Dermis microvascular lymphatic vessel endothelial cell (primary cell): ENCODE measurements at places on chromosomes 13 and 19. TPM values are rescaled to one million over a fixed set of nuclear protein-coding genes. Genes with fewer than 3 reads are reported as not detected.
A peak's percentile ranks its signal among the peaks of the same experiment; 100 is the strongest.

The AMER2 gene
- total RNA-seq = not detected in 2 replicates

The NUMBL gene
- 6.8 and 10.9 TPM in 2 replicates for total RNA-seq

The TMC4 gene
- 0.25 TPM in 1 of 2 replicates, not detected in the other for total RNA-seq

The FFAR1 gene
- not detected in 2 replicates for total RNA-seq

The ATXN8OS gene
- not detected in 2 replicates for total RNA-seq

The FAM216B gene
- not detected in 2 replicates for total RNA-seq

The OR10H1 gene
- not detected in 2 replicates for total RNA-seq

The OR7A5 gene
- not detected in 2 replicates for total RNA-seq

The HIF3A gene
- 11.9 and 14.8 TPM in 2 replicates for total RNA-seq

DNA sequence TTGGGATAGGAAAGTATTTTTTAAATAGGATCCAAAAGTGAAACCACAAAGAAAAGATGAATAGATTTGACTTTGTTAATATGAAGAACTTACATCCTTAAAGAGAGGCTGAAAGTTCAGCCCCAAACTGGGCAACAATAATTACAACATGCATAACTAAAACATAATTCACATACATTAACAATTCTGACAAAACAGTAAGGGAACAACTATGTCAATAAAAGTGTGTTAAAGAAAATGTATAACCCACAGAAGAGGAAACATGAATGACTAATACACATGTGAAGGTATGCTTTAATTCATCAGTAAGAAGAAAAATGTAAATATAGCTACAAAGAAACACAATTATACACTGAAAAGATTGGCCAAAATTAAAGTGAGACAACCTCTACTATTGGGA, 1597.6 kb upstream of the MIR17HG start:
- DNase-seq = peak; percentile 5

DNA sequence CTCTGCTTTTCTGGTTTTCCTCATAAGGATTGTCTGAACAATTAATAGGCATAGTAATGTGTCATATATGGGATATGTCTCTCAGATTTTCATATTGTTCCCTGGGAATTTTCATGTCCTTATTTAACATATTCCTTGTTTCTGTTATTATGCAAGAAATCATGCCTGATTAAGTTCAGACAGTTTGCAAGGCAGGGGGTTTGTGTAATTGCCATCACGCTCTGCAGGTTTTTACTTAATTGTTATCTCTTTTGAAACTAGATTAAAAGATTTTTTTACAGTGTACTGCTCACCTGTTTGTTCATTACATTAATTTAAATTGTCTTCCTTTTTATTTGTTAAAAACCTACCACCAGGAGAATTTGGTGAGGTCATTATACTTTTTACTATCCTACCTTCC, 1253.2 kb upstream of the PRR20A start:
- no peak for DNase-seq

- no peak for DNase-seq
These were observed 144.0 kb downstream of the KDM4B start for GRCh38 chr19:5112681-5113575.

DNA sequence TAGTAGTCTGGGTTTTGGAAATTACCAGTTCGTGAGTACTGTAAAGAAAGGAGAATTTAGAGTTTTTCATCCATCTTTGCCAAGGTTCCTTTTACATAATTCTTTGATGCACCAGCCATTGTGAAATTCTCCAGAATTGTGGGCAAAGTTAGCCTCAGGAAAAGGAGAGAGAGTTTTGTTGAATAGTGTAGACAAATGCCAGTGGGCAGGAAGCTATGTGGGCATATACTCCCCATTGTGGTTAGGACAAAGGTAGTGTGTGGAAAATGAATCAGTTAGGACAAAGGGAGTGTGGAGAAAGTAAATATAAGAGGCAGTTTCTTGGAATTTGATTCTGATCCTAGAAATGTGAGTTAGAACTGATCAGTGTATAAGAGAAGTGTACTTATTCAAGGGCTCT, 67.9 kb downstream of the PCCA start:
- peak; percentile 19 for DNase-seq

- DNase-seq = no peak
These were observed 26.7 kb upstream of the POP4 start for GRCh38 chr19:29579308-29579910.

GRCh38 chr13:49329831-49330545, 82.3 kb downstream of the CDADC1 start:
- DNase-seq = no peak

DNA sequence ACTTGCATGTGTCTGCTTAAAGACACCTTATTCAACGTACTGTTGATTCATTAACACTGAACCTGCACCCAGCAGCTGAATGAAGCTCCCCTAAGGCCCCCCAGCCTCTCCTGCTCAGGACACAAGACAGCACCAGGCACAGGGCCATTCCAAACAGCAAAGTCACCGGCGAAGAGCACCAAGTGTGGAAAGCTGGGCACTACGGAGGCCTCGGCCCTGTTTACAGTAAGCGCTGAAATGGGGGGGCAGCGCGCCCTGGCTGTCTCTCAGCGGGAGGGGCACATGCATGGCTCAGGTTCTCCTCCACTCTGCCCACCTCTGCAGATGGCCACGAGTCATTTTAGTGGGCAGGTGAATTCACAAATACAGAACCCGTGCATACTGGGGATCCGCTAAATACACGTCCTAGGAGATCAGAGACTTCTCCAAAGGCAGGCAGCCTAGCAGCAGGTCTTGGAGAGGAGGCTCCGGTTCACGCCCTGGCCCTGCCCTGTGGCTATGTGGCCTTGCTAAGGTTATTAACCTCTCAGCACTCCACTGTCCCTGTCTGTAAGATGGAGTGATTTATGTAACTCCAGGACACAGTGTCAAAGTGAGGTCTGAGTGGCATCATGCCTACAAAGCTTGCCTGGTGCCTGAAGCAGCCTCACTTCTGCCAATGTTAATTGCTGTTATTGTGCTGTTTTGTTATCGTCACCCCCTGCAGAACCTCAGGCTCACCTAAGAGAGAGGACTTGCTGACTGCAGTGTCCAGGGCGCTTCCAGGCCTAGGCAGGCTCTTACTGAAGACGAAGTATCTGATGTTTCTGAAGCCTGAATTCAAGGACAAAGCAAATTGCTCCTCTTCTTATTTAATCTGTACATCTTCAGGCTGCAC, 207.4 kb upstream of the SOX1 start:
- DNase-seq = no peak

- DNase-seq = no peak
These were observed 117.1 kb downstream of the TSHZ3 start for GRCh38 chr19:31232180-31232579.

GRCh38 chr13:66780814-66781213, 449.3 kb downstream of the PCDH9 start:
- no peak for DNase-seq

DNA sequence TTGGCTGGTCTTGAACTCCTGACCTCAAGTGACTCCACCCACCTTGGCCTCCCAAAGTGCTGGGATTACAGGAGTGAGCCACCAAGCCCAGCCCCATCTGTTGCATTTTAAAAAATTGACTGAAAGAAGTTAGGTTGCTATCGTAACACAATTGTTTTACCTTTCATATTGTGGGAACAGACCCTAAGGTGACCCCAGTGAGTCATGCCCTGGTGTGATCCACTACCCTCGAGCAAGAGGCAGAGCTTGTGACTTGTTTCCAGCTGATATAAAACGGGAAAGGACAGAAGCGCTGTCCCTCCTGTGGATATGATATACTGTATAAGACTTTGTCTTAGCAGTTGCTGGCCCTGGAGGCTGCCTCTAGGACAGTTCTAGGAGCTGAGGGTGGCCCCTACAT, 308.6 kb downstream of the HS6ST3 start:
- no peak for DNase-seq

GRCh38 chr19:10293637-10294367, 4.0 kb downstream of the ICAM5 start:
- DNase-seq = no peak

DNA sequence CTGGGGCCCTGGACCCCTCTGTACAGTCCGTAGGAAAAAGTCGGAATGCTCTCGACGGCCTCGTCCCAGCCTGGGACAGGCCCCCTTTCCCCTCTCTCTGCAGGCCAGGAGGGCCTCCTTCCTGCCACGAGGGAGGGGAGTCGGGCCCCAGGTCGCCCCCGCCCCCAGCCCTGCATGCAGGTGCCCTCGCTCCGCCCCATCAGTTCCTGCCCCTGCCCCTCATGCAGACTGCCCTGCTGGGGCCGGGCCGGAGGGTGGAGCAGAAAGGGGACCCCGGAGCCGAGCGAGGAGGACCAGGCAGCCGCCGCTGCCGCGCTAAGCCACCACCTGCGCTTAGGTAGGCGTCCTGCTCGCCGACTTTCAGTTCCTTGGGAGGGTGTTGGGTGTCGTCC, 7.3 kb downstream of the LYL1 start:
- no peak for DNase-seq

DNA sequence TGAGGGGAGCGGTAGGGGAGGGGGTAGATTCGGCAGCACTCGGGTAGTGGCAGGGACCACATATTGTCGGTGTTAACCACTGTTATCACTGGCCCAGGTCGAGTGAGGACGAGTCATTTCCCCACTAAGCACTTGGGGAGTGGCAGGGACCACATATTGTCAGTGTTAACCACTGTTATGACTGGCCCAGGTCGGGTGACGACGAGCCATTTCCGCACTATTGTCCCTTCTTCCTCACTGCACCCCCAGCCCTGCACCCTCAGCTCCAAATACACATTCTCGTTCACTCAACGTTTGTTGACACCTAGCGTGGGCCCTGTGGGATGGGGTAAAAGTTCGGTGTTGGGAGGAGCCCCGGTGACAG, 467 bp upstream of the CLN5 start:
- peak; percentile 69 for DNase-seq

DNA sequence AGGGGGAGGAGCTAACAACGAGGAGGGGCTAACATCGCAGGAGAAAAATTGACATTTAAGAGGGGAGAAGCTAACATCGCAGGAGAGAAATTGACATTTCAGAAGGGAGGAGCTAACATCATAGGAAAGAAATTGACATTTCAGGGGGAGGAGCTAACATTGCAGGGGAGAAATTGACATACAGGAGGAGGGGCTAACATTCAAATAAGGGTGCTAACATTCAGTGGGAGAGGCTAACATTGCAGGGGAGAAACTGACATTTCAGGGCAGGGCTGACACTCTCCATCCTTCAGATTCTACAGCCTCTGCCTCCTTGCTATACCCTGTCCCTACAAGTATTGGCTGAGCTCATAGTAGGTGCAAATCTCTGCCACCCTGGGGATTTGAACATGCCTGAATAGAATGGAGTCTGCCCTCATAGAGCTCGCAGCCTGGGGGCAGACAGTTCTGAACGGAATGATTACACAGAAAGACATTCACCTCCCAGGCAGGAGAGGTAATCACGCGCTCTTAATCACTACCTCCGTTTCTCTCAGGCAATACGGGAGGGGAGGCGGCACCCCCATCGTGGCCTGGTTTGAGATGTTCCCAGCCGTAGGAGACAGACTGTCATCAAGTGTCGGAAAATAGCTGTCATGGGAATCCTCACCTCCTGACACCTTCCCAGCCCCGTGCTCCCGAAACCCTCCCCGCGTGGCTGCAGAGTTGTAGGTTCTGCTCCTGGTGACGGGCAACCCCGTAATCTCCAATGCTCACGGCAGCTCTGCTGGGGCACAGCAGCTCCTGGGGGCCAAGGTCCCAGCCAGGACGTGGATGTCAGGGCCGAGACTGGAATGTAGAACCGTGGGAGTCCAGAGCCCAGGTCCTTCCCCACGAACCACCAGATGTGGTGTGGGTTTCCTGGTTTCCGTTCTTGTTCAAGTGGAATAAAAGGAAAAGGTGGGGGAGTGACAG, 9.5 kb downstream of the GPR32 start:
- DNase-seq = no peak

DNA sequence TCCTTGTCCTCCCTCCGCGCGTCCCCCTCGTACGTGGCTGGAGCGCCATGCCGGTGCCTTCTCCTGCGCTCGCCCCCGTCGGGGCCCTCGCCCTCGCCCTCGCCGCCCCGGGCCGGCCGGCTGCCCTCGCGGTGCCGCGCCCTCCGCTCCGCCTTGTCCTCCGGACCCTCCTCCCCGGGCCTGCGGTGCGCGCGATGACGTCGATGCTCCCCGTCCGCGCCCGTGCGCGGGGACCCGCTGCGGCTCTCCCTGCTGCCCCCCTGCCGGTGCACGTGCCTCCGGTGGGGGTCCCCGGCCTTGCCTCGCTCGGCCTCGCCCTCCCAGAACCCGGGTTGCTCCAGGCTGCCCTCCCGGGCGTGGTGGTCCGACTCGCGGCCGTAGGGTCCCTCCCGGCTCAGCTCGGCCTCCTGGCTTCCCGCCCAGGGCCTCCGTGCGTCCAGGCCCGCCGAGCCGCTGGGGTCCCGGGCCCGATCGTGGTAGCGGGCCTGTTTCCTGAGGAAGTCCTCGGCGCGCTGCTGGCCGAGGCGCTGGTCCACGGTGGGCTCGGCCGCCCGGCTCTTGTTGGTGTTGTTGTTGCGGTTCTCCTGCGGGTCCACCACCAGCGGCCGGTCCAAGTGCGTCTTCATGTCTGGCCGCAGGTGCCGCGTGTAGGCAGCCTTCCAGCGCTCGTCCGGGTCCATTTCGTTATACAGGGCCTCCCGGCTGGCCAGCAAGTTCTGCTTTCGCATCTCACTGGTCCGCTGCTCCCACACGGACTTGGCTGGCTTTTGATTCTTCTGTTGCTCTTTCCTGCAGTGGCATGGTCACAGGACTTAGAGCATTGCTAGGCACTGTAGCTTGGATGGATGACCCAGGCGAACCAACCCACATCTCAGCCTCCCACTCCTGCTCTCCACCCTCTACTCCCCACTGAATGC, 148.6 kb downstream of the IER2 start:
- DNase-seq = no peak

GRCh38 chr13:73955977-73956500, 178.2 kb downstream of the KLF12 start:
- DNase-seq = no peak

DNA sequence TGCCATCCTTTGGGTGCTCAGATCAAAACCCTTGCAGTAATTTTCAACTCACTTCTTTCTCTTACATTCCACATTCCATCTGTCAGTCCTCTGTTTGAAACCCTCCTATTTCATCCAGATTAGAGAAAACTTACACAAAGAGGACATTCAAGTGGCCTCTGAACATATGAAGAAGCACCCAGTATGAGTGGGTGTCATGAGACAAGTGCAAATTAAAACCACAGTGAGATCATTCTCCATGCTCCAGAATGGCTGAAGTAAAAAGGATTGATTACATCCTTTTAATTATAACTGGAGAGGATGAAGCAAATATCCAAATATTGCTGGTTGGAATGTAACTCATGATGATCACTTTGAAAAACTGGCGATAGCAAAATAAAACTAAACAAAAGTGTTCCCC, 96.5 kb downstream of the MIPEP start:
- no peak for DNase-seq

DNA sequence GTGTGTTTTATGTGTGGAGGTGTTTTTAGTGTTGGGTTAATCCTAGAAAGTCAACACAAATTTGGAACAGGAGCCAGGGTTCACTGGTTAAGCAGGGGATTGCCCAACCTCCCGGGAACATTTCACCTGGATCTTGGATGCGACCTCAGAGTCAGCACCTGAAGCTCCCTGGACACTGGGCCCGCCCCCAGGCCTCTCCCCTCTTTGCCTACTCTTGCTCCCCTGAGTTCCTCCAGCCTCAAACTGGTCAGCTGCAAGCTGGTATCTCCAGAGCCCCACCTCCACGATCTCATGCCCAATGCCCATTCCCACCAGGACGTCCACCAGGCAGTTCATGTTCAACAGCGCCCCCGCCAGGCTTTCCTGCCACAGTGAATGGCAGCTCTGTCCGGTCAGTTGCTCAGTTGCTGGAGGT, 9.7 kb downstream of the HSD17B14 start:
- DNase-seq = no peak

GRCh38 chr19:2984215-2984528, 6.8 kb downstream of the TLE6 start:
- DNase-seq = no peak
